ENCODE measurements at places on chromosomes 12 and 14. TPM values are rescaled to one million over a fixed set of nuclear protein-coding genes. Genes with fewer than 3 reads are reported as not detected.

Gene STAC3
- 2.0 TPM for polyA plus RNA-seq

Gene RNASE8
- not detected for polyA plus RNA-seq

GRCh38 chr12:66239295-66239694 is 50.3 kb downstream of the IRAK3 start:
- H3K27me3 ChIP-seq: no peaks in the 10 kb centered on the region
- no peaks in the 10 kb centered on the region for H3K4me1 ChIP-seq

DNA sequence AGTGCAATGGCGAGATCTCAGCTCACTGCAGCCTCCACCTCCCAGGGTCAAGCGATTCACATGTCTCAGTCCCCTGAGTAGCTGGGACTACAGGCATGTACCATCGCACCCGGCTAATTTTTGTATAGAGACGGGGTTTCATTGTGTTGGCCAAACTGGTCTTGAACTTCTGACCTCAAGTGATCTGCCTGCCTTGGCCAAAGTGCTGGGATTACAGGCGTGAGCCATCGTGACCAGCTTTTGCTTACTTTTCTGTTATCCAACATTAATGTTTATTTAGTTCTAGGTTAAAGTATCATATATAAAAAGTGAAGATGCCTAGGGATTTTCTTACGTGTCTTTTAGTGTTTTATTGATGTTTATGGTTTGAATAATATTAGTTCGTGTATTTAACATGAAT is 28.9 kb upstream of the CCT2 start:
- no peak overlapping the region for H3K4me3 ChIP-seq
- no peaks in the 10 kb centered on the region for H3K4me1 ChIP-seq
- H3K27ac ChIP-seq: no peak overlapping the region
- no peak for DNase-seq
- H3K36me3 ChIP-seq: no peaks in the 10 kb centered on the region
